DMS 273 treated with DMSO at 0.1 percent for 48 hours (cell line): ENCODE measurements at places on chromosomes 11 and 22.

DNA sequence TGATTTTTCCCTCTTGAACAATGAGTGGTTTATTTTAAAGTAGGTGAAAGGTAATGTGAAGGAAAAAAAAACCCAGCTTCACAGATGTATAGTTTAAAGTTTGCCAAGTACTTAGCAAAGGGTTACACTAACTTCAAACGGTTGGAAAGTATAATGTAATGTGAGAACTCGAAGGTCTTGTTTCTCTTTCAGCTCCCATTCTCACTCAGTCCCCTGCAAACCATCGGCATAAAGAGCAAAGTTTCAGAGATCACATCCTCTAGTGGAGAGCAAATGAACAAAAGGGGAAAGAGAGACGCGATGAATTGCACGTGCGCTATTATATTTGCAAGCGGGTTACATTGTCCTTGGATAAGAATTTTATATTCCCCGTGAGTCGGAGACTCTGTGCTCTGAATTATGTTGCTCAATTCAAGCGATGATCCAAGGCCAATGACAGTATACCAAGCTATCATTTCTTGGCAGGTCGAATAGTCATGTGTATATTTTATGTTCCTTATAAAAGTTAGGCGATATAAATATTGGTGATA, 37.6 kb upstream of the BIRC3 start:
- DNase-seq = peak; percentile 2

- no peak for DNase-seq
These were observed 2.2 kb upstream of the KMT2A start for GRCh38 chr11:118434123-118434552.

DNA sequence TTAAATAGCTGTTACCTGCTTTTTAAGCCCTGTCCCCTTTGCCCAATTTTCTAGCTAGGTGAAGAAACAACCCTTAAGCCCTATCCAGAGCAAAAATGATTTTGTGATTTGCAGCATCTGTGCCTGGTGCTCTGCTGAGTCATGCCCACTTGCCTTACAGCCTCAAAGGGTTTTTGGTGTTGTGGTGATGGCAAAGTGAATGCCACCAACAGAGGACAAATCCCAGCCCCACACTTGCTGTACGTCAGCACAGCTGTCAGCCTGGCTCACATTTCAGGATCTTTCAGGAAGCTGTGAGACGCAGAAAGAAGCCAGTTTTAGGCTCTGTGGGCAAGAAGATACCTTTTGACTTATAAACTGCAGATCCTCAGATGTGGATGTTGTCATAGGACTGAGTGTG, 401.7 kb downstream of the TENM4 start:
- no peak for DNase-seq

DNA sequence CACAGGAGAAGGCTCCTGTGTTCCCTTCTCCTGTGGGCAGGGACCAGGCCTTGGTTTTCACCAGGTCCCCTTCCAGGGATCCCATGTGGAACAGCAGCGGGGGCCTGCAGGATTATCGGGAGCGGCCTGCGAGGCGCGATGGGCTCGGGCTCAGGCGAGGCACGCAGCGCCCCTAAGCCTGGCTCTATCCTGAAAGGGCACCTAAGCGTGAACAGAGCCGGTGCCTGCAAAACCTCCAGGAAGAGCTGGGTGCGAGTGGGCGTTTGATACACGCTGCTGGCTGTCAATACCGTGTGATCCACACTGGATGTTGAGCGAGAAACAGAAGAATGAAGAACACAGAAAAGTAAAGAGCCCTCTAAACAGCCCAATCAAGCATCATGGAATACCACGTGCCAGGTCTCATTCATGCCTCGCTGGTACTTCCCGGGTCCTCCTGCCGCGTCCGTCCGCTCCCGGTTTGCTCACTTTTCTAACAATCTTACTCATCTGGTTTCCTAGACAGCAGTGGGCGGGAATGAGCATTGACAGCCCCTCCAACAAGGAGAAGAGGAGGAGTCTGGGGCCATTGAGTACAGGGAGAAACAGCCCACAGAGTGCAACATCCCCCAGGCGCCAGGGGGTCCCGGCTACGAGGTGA, 12.5 kb downstream of the OSBPL5 start:
- no peak for DNase-seq

GRCh38 chr11:98056945-98057344, 963.8 kb upstream of the CNTN5 start:
- DNase-seq = no peak

GRCh38 chr11:134712228-134713145, 300.4 kb upstream of the B3GAT1 start:
- no peak for DNase-seq

DNA sequence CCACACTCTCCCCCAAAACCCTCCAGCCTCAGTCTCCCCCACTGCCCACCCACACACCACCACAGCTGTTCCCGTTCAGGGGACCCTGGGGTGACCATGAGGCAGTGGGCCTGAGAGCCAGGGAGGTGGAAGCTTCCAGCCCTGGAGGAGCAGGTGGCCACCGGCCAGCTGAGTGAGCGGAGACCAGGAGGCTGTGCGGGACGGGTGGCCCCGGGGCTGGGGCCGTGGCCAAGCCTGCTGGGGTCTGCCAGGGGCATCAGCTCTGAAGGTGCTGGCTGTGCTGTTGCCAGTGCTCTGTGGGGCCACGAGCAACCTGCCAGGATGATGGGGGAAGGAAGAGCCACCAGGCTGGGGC, 26.0 kb downstream of the OSBPL5 start:
- DNase-seq = no peak

DNA sequence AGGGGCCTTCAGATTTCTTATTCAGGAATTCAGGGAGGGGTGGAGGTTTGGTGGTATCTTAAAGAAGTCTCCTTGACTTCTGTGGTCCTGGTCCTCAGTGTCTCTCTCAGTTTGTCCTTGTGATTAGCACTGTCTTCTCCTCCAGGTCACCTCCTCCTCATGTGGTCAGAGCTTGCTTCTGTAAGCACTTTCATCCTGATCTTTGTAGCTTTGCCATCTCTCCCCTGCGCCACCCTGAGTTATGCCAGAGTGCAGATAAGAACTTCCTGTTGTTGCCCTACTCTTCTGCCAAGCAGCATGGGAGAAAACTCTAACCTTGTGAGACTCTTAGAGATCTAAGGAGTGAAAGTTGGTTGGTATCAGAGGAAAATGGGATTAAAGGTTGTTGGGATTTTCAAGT, 30.9 kb downstream of the MICAL2 start:
- no peak for DNase-seq
